Psoas muscle (tissue), 8 donors: ENCODE measurements at places on chromosomes 7 and 10. TPM values are rescaled to one million over a fixed set of nuclear protein-coding genes. Genes with fewer than 3 reads are reported as not detected.

The OPN1SW gene
- total RNA-seq: not detected

DNA sequence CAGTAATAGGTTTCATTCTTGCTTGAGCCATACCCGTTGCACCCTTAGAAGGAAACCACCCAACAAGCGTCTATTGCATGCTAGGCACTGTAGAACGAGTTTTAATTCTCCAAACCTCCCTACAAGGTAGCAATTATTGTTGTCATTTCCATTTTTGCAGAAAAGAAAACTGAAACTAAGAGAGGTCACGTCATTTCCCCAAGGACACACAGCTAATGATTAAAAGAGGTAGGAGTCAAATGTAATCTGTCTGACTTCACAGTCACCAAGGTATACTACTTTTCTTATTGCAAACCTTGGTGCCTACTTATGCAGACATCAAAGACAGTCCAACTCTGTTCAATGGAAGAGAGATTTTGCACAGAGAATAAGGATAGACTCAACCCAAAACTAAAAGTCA, 49.1 kb upstream of the C1QL3 start:
- no peak for DNase-seq

DNA sequence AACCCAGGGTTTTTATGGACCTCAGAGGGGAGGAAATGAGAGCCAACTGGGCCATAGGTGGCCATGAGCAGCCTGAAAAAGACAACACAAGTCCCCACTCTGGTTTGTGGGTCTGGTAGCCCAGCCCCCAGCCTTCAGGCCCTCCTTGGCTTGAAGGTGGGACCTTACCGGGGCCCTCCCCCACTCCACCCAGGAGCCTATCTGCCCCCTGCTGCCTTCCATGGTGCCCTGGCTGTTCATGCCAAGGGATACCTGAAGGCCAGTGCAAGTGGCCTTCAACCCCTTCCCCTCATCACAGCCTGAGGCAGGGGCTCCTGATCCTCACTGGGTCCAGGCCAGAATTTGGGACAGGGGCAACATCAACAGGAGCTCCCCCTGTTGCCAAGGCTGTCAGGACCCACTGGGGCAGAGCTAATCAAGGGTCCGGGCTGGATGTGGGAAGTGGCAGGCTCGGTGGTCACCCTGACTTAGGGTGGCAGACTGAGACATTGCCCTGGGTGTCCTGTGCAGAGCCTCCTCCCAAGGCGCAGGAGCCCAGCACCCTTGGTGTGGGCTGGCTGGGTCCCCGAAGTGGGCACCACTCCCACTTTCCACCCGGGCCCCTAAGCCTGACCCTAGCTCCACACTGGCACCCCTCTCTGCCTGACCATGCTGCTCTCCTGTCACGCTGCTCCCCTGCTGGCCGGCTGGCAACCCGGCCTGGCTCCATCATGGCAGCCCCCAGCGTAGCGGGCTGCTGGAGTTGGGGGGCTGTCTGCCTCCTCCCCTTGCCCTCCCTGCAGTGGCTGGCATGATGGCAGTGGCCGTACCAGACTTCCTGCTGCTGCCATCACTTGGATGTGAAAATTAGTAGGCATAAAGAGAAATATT, 6.4 kb downstream of the WDFY4 start:
- DNase-seq: no peak

The CCZ1 gene
- total RNA-seq: 59.7 TPM

DNA sequence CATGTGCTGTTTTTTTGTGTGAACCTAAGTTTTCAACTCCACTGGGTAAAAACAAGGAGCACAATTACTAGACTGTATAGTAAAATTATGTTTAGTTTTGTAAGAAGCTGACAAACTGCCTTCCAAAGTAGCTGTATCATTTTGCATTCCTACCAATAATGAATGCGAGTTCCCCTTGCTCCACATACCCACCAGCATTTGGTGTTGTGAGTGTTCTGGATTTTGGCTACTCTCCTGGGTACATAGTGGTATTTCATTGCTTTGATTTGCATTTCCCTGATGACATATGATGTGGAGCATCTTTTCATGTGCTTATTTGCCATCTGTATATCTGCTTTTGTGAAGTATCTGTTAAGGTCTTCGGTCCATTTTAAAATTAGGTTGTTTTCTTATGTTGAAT, 178.2 kb downstream of the HIBADH start:
- DNase-seq: no peak

The LDB3 gene
- 723 TPM for total RNA-seq

The RPEL1 gene
- not detected for total RNA-seq

DNA sequence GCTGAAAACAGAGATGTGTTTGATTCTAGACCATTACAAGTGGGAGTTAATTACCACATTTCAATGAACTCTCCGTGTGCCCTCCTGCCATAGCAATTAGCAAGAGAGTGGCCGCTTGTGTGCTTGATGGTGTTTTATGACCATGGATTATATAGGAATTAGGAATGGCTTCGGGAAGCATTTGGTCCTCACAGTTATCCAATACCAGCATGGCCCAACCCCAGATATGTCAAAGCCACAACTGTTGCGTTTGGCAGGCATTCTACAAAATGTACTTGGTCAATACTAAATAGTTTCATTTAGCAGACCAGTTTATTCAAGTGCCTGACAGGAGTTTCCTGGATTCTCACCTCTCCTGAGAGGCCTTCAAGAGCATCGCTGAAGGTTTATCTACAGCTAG, 509.0 kb upstream of the GALNT17 start:
- no peak for DNase-seq

DNA sequence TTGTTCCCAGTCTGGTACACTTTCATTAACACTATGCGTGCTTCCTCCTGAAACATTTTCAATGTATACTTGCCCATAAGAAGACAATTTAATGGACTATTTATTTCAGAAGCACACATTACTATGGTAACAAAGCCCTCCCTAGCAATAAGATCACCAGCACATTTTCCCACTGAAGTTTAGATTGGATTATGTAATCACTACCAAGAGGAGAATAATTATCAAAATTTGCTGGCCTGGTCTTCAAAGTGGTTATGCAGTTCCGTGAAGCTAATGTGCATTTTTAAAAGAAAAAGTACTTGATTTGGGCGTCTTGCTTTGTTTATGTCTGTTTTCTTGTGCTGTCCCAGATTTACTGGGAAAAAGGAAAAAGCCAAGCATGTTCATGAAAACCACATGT, 61.9 kb downstream of the AP3M1 start:
- DNase-seq: no peak

The TUBAL3 gene
- total RNA-seq: not detected

The WEE2 gene
- not detected for total RNA-seq

The CFAP43 gene
- not detected for total RNA-seq
